GDM1 (cell line): ENCODE measurements at places on chromosomes 12 and 14.

GRCh38 chr12:68620519-68621471 is 10.1 kb downstream of the RAP1B start:
- DNase-seq: no peak

GRCh38 chr14:72060917-72061316 is 128.7 kb downstream of the RGS6 start:
- no peak for DNase-seq

DNA sequence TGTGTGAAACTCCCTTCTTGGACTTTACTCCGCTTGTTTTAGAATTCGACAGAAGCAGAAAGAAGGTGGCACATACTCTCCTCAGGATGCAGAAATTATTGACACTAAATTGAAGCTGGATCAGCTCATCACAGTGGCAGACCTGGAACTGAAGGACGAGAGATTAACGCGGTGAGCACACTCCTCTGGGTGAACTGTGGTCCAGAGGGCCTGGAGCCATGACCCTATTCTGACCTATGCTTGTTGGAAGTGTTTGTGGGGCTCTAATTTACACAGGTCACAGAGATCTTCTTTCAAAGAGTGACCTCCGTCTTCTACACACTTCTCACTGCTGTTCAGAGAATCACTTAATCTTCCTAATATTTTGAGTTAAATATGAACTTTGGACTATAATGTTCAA is 72.5 kb upstream of the MYF6 start:
- no peak for DNase-seq

- DNase-seq: no peak
These were observed 177.3 kb upstream of the DDHD1 start for GRCh38 chr14:53330441-53330840.

- no peak for DNase-seq
These were observed 15.5 kb downstream of the MORN3 start for GRCh38 chr12:121653999-121654398.
